ENCODE measurements at places on chromosomes 2 and 18. TPM values are rescaled to one million over a fixed set of nuclear protein-coding genes. Genes with fewer than 3 reads are reported as not detected.

TTR gene
- total RNA-seq: not detected

SCYGR4 gene
- not detected for total RNA-seq

C2orf72 gene
- total RNA-seq: 7.8 TPM

COLEC12 gene
- 0.03 TPM for total RNA-seq

PPIL3 gene
- 24.3 TPM for total RNA-seq

CDK15 gene
- total RNA-seq: not detected

CFC1 gene
- not detected for total RNA-seq

VAMP5 gene
- not detected for total RNA-seq

ASIC4 gene
- 0.05 TPM for total RNA-seq

BMP10 gene
- not detected for total RNA-seq

TRIM43 gene
- 0.07 TPM for total RNA-seq

CCDC178 gene
- not detected for total RNA-seq

FIGN gene
- total RNA-seq: 3.0 TPM

PSTPIP2 gene
- total RNA-seq: 0.25 TPM

KCNIP3 gene
- total RNA-seq: 2.3 TPM

CAPN14 gene
- not detected for total RNA-seq

SCN9A gene
- total RNA-seq: 2.2 TPM

TSPYL6 gene
- total RNA-seq: not detected

KLHL29 gene
- total RNA-seq: 7.9 TPM

PLGLB2 gene
- total RNA-seq: 0.11 TPM

LGALSL gene
- 12.0 TPM for total RNA-seq

CIB4 gene
- 0.42 TPM for total RNA-seq

IL36G gene
- not detected for total RNA-seq

CCDC121 gene
- 3.7 TPM for total RNA-seq

LRP2 gene
- not detected for total RNA-seq

SPIRE1 gene
- 19.6 TPM for total RNA-seq

RALB gene
- 63.4 TPM for total RNA-seq

ALLC gene
- 0.11 TPM for total RNA-seq

All from A549 treated with dexamethasone at 1 μM for 4 hours (cell line).